ENCODE measurements at places on chromosomes 3 and 15.

DNA sequence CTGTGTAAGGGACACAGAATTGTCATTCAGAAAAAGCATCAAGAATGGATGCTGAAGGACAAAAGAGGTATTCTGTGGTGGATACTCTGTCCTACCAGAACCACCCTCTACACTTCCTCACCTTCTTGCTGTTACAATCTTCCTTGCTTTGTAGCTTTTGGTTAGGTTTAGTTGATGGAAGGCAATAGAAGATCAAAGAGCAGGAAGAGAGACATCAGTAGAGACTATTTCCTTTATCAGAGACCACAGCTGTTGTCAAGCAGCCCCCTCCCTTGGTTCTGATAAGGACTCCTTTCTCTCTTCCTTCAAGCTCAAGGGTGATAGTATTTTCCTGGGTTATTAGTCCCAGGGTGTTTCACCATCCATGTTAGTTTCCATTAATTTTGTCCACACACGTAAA, 84.7 kb upstream of the ALCAM start:
- DNase-seq: no peak

- peak; percentile 27 for DNase-seq
These were observed 16.2 kb upstream of the XIRP1 start for GRCh38 chr3:39208463-39209055.

DNA sequence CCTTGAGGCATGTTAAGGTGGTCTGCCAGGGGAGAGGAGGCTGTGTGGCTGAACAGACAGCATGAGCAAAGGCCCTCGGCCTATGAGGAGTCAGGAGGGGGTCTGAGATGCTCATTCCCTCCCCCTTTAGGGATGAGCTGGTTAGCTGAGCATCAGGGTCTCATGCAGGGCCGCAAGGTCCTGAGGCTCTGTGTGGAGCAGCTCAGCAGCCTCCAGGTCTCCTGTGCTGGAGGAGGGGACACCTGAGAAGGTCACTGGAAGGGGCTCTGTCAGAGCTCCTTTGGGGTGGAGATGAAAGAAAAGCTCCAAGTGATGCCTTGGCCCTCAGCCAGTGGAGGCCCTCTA, 67.1 kb downstream of the RASGRF1 start:
- DNase-seq: no peak

DNA sequence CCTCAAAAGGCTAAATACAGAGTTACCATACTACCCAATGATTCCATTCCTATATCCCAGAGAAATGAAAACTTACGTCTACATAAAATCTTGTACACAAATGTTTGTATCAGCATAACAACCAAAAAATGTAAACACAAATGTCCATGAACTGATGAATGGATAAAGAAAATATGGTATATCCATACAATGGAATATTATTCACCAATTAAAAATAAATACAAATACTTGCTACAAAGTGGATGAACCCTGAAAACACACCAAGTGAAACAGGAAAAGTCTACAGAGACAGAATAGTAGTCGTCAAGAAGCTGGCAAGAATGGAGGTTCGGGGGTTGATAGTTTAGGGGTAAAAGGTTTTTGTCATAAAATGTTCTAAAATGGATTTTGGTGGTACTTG, 54.0 kb upstream of the ANKRD28 start:
- no peak for DNase-seq

GRCh38 chr3:190785047-190785446, 77.4 kb downstream of the GMNC start:
- no peak for DNase-seq

DNA sequence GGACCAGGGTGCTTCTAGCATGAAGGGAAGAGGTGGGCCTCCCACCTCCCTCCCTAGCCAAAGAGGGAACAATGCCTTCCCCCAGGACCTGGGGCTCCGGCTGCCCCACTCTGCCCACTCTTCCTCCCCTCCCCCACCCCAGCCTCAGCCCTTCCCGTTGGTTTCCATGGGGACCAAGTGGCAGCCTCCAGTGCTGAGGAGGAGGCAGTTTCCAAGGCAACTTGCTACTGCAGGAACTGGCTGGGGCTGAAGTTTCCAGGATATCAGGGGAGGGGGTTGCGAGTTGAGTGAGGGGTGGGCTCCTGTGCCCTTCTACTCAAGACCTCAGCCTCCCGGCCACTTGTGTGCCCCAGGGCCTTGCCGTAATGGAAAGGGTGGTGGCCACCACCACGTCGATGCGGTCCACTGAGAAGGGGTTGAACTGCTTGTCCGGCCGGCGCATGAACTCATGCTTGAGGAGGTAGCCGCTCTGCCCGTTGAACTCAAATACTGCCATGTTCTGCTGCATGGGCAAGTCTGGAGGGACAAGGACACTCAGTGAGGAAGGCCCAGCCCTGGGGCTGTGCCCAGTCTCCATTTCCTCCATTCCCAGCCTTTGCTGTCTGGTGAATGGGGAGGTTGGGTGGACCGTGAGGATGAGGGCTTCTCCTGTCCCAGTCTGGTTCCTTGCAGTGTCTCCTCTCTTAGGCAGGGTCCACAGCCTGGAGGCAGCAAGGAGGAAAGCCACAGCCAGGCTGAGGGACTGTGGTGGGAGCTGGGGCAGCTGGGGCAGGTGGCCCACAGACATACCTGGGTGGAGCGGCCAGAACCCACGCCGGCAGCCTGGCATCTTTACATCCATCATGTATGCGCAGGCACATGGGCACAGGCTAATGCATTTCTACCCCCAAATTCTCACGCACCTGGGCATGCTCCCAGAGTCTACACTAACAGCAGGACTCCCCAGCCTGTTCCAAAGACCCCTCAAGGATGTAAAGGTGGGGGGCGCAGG, 11.3 kb upstream of the ANKRD63 start:
- DNase-seq: no peak

DNA sequence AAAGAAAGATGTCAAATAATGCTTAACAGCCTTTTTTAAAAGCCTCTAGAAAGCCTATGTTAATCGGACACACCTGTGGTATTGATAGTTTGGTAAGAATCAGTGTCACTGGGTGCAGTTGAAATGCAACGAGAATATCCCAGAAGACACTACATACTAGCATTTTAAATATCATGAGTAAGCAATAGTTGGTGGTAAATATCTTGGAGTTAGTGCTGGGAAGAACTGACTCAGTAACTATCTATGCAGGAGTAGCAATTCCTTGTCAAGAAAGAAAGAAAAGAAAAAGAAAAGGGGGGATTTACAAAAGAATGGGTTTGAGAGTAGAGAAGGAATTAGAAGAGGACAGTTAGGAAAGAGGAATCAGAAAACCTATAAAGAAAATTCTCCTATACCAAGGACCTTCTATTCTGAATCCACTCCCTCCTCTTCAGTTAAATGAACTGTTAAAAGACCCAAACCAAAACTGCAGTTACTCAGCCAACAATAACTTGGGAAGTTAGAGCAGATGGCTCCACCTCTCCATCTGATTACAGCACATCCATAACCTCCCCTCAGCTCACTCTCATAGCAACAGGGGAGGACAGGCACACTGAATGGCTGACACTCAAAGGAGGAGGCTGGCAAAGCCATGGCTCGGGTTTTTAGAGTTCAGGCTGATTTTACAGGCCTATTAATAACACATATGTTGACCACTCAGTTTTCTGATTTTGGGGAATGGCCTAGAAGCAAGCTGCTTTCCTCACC, 207.6 kb upstream of the MDFIC2 start:
- no peak for DNase-seq

GRCh38 chr3:155658671-155659261, 86.1 kb downstream of the PLCH1 start:
- DNase-seq: no peak

- DNase-seq: peak; percentile 53
These were observed 41.5 kb downstream of the ADGRG7 start for GRCh38 chr3:100650651-100651619.

GRCh38 chr3:42979044-42979972, at the start of gene GASK1A:
Gene GASK1A, plus strand, starts transcription at chr3:42979311. Its CDS starts 332 bp downstream, at chr3:42979643.
- peak; percentile 16 for DNase-seq

DNA sequence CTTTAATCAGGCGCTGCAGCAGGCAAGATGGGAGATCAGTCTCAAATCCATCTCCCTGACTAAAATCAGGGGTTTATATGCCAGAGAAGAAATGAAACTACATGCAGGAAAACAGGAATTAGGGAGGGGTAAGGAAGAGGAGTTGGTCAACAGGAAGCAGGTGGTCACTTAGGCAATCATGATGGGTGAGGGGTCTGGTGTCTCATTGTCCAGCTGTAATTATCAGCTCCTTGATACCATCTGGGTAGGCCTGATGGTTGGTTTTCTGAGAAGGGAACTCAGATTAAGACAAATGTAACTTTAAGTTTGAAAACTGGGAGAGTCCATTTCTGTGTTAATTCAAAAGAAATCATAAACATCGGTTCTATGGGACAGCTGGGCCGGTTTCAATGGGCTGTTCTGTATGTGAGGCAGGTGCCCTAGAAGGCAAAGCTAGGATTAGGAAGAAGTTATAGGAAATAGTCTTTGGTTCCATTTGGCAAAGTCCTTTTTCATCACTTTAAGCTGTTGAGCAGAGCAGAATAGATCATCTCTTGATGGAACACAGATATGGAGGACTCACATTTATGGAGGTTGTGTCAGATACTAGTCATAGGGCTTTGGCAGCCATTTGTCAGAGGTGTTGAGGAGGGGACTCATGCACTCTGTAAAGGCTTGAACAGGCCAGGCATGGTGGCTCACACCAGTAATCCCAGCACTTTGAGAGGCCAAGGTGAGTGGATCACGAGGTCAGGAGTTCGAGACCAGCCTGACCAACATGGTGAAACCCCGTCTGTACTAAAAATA, 149.4 kb downstream of the VGLL4 start:
- no peak for DNase-seq

GRCh38 chr3:173750095-173750494, 352.6 kb downstream of the NLGN1 start:
- DNase-seq: no peak

DNA sequence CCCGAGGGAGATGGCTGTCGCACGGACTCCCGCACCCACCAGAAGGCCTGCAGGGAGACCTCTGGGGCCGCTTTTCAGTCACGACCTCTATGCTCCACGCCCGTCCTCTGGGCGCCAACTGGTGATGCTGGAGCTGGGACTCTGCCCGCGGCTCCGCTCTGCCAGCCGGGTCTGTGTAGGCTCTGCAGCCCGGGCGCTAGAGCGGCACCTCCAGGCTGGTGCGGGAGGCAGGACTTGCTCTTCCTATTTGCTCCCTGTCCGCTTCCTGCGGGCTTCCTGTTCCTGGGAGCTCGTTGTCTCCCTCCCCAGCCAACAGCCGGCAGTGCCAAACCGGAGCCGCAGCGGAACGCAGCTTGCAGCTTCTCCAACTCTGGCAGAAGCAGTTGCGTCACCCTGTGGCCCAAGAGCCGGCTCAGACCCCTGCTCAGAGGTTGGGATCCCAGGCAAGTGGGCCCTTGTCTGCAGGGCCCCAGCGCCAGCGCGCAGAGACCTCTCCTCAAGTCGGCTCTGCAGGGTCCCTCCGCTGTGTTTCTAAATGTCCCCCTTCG, 285.9 kb downstream of the XXYLT1 start:
- no peak for DNase-seq

- no peak for DNase-seq
These were observed 120.7 kb downstream of the ADCY5 start for GRCh38 chr3:123327956-123328850.
